NCI-H526 treated with DMSO at 0.1 percent for 48 hours (cell line): ENCODE measurements at places on chromosomes 16 and 17.

GRCh38 chr17:70804161-70804560 lies 634.8 kb downstream of the KCNJ2 start:
- no peak for DNase-seq

DNA sequence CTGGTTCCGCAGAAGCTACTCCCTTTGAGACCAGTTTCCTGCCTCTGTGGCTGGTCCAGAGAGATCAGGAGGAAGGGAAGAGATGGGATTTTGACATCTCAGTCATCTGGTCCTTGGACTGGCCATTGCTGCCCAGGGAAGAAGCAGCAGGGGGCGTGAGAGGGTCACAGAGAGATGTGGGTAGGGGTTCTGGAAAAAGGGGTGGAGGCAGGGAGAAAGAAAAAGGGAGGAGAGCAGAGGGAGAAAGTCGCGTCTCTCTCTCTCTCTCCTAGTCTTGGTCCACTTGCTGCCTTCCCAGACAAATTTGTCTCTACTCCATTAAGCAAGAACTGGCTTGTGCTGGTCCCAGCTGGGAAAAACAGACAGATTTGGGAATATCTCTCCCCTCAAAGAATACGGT lies 4.4 kb downstream of the SHBG start:
- DNase-seq, result no peak

DNA sequence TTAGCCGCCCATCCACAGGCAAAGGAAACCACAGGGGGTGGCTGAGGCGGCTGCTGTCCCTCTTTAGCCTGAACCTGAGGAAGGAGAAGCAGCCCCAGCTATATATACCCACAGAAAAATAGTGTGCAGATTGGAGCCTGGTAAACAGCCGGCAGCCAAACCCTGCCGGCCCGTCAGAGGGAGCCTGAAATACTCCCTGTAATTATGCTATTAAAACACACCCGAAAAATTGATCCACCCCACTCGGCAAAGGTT lies 6.8 kb downstream of the PIEZO1 start:
- DNase-seq, result no peak

DNA sequence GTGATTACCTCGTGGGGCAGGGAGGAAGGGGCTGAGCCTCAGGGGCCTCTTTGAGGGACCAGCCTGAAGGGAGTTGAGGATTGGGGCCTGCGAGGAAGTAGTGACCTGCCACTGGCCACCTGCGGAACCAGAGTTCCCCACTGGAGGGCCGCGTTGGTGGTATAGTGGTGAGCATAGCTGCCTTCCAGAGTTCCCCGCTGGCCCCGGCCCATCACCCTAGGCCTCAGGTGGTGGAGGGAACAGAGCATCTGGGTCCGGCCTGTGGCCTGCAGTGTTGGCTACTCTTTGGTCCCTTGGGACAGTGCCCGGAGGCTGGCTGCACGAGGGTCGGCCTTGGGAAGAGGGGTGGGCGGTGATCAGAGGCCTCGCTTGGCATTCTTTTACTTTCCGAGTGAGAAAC lies 20.5 kb downstream of the MGAT5B start:
- no peak for DNase-seq

DNA sequence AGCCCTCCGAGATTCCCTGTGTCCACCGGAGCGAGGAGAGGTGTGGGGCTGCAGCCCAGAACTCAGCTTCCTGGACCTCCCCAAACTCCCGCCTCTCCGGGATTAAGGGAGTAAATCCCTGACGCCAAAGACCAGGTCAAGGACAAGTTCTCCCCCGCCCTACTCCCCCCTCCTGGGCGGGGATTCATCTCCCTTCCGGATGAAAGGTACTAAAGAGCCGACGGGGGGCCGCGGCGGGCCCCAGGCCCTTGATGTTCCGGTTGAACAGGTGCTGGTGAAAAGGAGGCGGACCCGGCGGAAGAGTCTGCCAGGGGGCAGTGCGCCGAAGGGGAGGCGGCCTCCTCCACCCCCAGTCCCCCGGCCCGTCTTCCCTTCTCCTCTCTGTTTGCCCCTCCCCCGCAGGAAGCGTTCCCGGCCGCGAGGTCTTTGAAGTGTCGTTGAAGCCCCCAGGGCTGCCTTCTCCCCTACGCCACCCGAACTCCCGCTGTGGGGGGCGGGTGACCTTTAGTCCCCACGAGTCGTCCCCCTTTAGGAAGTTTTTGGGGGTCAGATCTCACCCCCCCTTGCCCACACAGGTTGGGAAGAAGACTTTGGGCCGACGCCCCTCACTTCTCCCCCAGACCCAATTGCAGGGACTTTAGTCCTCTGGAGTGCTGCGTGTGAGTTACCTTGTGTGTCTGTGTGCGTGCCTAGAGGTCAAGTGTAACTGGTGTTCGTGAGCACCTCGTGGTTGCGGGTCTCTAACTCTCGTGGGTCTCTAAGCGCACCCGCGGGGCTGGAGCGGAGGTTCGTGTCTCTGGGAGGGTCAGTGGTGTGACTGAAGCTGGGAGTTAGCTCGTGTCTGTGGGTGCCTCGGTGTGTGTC lies 1.1 kb upstream of the MLLT6 start:
- DNase-seq, result peak; percentile 84
